ENCODE measurements at places on chromosomes 11 and 22. TPM values are rescaled to one million over a fixed set of nuclear protein-coding genes. Genes with fewer than 3 reads are reported as not detected.

- DNase-seq = no peak
Measured at GRCh38 chr11:75160220-75160757, 9.4 kb downstream of the SLCO2B1 start.

DNA sequence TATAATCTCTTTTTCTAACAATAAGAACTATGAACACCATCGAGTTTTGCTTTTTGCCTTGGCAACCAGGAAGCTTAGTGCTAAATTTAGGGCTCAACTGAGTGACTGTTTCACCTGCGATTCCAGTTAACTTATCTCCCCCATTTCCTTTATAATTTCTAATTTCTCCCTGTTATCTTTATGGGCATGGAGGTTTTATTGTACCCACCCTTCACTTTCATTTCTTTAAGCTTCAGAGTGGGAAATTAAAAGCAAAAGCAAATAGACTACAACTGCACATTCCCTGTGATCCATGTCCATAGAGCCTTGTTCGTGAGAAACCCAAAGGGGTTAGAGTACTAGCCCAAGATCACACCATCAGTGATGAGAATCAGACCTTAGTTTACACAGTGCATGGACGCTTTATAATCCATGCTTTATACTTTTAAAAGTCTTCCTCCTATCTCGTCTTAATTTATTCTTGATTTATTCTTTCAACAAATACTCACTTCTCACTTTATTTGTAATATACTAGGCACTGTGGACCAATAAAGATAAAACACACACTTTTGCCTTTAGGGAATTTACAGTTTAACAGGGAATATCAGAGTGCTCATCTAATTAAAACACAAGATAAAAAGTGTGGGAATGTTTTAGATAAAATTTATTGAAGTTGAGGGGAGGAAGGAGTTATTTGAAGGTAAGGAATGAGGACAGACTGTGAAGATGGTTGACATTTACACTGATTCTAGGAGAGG, 40.6 kb downstream of the ADAMTS15 start:
- DNase-seq = no peak

The NPTXR gene
- total RNA-seq = 10.4 TPM

The SCUBE2 gene
- 0.64 TPM for total RNA-seq
